Sigmoid colon (tissue), 7 donors: ENCODE measurements at places on chromosomes 5 and 9. TPM values are rescaled to one million over a fixed set of nuclear protein-coding genes. Genes with fewer than 3 reads are reported as not detected.

- no peaks in the 10 kb centered on the region for H3K27me3 ChIP-seq
- no peaks in the 10 kb centered on the region for H3K36me3 ChIP-seq
- H3K27ac ChIP-seq: no peak overlapping the region
Observed at GRCh38 chr5:1770443-1770802, 29.2 kb downstream of the MRPL36 start.

DNA sequence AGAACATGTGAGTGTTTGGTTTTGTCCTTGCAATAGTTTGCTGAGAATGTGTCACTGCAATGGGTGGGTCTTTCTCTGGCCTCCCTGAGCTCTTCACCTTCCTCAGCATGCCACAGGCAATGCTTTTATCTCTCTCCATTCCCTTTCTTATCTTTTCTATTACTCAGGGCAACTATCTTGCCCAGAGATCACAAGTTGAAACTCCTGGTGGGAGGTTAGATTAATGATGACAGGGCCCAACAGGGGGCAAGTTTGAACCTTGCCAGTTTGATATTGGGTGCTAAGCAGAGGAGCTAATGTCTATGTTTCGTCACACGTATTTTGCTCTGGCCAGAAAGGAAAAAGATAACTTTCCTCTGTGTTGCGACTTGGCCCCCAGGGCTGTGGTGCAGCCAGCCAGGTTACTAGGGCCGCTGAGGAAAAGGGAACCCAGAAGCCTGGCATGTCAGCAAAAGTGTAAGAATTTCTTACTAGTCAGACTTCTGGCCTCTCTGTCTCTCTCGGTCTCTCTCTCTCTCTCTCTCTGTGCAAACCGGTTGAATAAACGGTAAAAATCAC, 299.3 kb upstream of the POU5F2 start:
- no peaks in the 10 kb centered on the region for H3K4me1 ChIP-seq
- no peak overlapping the region for H3K4me3 ChIP-seq
- DNase-seq: no peak
- no peak overlapping the region for H3K27ac ChIP-seq
- H3K36me3 ChIP-seq: no peaks in the 10 kb centered on the region
- no peaks in the 10 kb centered on the region for H3K27me3 ChIP-seq

- H3K27me3 ChIP-seq: no peaks in the 10 kb centered on the region
- no peaks in the 10 kb centered on the region for H3K36me3 ChIP-seq
Observed at GRCh38 chr5:89302102-89302891, 419.3 kb upstream of the MEF2C start.

GRCh38 chr5:91910247-91910646, 527.1 kb upstream of the ARRDC3 start:
- H3K27ac ChIP-seq: no peak overlapping the region
- no peak overlapping the region for H3K4me3 ChIP-seq
- no peaks in the 10 kb centered on the region for H3K4me1 ChIP-seq
- no peaks in the 10 kb centered on the region for H3K27me3 ChIP-seq
- no peaks in the 10 kb centered on the region for H3K36me3 ChIP-seq

- no peak overlapping the region for H3K4me3 ChIP-seq
- H3K27ac ChIP-seq: no peak overlapping the region
- no peaks in the 10 kb centered on the region for H3K4me1 ChIP-seq
- DNase-seq: no peak
- no peaks in the 10 kb centered on the region for H3K36me3 ChIP-seq
Observed at GRCh38 chr9:78539904-78540303, 243.0 kb downstream of the PSAT1 start.

DNA sequence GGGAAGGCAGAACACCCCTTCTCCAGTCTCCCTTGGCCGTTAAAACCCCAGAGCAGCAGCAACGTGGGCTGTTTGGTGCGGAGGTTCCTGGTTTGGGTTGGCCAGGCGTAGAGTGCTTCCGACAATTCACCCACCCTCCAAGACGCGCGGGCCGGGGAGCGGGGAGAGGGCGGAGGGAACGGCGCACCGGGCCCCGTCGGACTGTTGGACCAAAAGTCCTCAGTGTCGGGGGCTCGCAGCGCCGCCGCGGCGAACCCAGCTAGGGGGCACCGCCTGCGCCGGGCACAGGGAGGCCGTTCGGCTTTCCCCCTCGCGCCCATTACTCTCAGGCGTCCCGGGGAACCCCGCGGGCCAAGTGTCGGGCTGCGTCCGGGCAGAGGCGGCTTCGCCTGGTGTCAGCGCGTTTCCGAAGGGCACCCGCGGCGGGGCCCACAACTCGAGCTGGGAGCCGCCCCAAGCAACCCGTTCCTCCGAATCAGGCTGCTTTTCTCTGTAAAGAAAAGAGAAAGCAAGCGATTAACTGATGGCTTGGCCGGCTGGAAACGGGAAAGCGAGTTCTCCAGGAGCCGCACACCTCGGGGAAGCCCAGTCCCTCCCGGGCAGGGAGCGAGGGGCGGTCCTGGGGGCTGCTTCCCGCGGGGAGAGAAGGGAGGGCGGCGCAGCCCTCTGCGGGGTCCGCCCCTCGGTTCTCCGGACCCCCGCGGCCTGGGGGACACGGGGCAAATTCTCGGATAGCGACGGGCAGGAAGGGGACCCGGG, 145.5 kb downstream of the ERCC6L2 start:
- H3K36me3 ChIP-seq: no peaks in the 10 kb centered on the region
- H3K27ac ChIP-seq: peak overlapping the region; percentile 79
- DNase-seq: no peak

- DNase-seq: no peak
- no peak overlapping the region for H3K27ac ChIP-seq
- no peak overlapping the region for H3K4me3 ChIP-seq
- H3K36me3 ChIP-seq: no peaks in the 10 kb centered on the region
- H3K4me1 ChIP-seq: no peaks in the 10 kb centered on the region
Observed at GRCh38 chr9:121962421-121962820, 130.7 kb downstream of the TTLL11 start.

DNA sequence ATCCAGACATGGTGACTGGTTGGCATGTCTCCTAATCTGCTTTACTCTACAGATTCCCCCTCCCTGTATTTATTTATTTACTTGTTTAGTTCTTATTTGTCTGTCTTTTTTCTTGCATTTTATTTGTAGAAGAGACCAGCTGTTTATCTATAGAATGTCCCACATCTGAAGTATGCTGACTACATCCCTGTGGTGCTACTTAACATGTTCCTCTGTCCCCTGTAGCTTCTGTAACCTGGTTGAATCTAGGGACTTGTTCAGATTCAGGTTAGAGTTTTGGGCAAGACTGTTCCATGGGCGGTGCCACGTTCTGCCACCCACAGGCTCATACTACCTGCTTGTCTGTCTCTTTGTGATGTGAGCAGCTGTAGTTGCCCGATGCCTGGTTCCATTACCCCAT, 23.5 kb downstream of the DUSP1 start:
- no peaks in the 10 kb centered on the region for H3K4me1 ChIP-seq
- peak overlapping the region; percentile 80 for H3K27ac ChIP-seq
- H3K36me3 ChIP-seq: no peaks in the 10 kb centered on the region
- DNase-seq: peak; percentile 24

DNA sequence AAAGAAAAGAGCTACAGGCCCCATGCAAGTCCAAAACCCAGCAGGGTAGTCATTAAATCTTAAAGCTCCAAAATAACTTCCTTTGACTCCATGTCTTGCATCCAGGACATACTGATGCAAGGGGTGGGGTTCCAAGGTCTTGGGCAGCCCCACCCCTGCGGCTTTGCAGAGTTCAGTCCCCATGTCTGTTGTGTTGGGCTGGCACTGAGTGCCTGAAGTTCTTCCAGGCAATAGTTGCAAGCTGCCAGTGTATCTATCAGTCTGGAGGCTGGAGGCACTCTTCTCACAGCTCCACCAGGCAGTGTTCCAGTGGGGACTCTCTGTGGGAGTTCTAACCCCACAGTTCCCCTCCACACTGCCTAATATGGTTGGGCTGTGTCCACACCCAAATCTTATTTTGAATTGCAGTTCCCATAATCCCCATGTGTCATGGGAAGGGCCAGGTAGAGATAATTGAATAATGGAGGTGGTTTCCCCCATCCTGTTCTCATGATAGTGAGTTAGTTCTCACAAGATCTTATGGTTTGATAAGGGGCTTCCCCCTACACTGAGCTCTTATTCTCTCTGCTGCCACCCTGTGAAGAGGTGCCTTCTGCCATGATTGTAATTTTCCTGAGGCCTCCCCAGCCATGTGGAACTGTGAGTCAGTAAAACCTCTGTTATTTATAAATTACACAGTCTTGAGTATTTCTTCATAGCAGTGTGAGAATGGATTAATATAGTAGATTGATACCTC, 237.5 kb upstream of the ADRA1B start:
- no peak overlapping the region for H3K4me3 ChIP-seq
- H3K4me1 ChIP-seq: no peaks in the 10 kb centered on the region

GRCh38 chr9:105067895-105068580, 140.1 kb upstream of the ABCA1 start:
- no peaks in the 10 kb centered on the region for H3K27me3 ChIP-seq
- no peaks in the 10 kb centered on the region for H3K36me3 ChIP-seq
- DNase-seq: no peak
- no peak overlapping the region for H3K4me3 ChIP-seq
- H3K4me1 ChIP-seq: peaks cover 25% of the 10 kb centered on the region

DNA sequence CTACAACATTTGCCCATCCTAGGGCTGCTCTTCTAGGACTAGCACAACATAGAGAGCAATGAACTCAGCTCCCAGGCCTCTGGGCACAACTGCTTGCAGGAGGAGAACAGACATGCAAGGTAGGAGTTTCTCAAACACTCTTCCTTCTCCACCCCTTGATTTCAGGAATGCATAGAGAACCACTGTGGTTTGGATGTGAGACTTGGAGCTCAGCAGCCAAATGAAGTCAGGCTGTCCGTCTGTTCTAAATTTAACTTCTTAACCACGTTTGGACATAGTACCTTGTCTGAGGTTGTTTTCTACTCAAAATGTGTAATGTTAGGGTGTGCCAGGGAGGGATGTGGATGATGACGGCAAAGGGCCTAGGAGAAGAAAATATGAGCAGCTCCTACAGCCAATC, 515.1 kb upstream of the TNC start:
- H3K27ac ChIP-seq: no peak overlapping the region
- DNase-seq: no peak
- no peak overlapping the region for H3K4me3 ChIP-seq
- H3K27me3 ChIP-seq: no peaks in the 10 kb centered on the region
- H3K4me1 ChIP-seq: peaks cover 4% of the 10 kb centered on the region

GRCh38 chr9:107833295-107833694, 343.7 kb upstream of the KLF4 start:
- H3K4me1 ChIP-seq: no peaks in the 10 kb centered on the region
- H3K36me3 ChIP-seq: no peaks in the 10 kb centered on the region
- no peak overlapping the region for H3K4me3 ChIP-seq
- no peaks in the 10 kb centered on the region for H3K27me3 ChIP-seq
- no peak overlapping the region for H3K27ac ChIP-seq

DNA sequence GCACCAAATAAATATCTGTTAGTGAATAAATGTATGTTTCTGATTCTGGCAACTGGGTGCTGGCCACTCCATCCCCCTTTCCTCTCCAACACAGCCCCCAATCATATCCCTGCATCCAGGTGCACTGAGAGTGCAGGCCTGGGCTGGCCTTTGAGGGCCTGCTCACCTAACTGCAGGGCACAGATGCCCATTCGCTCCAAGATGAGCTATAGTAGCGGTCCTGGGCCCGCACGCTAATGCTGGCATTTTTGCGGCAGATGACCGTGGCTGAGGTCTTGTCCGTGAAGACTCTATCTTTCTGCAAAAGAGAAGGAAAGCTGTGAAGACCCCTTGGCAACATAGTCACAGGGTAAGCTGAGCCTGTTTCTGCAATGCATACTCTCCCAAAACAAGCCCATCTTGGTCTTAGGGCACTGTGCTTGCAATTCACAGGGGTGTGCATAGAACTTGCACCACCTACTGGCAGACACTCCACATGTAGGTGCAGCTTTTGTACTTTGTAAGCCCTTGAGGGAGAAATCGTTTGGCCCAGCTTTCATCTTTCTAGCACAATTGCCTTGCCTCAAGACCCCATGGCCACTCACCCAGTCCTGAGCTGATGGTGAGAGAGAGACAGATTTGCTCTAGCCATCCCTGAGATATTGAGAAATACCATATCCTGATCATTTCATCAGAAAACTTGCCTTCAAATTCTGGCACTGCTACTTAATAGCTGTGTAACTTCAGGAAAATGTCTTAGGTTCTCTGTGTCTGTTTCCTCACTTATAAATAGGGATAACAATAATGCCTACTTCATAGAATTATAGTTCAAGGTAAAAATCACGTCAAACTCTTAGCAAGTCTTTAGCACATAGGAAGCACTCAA, 13.5 kb downstream of the IL12B start:
- DNase-seq: no peak
- no peaks in the 10 kb centered on the region for H3K27me3 ChIP-seq
- no peak overlapping the region for H3K27ac ChIP-seq
- H3K4me3 ChIP-seq: no peak overlapping the region
- H3K4me1 ChIP-seq: no peaks in the 10 kb centered on the region

- peaks cover 5% of the 10 kb centered on the region for H3K27me3 ChIP-seq
- no peak overlapping the region for H3K27ac ChIP-seq
- H3K36me3 ChIP-seq: no peaks in the 10 kb centered on the region
- no peak for DNase-seq
Observed at GRCh38 chr5:174446446-174446845, 277.9 kb upstream of the MSX2 start.

DNA sequence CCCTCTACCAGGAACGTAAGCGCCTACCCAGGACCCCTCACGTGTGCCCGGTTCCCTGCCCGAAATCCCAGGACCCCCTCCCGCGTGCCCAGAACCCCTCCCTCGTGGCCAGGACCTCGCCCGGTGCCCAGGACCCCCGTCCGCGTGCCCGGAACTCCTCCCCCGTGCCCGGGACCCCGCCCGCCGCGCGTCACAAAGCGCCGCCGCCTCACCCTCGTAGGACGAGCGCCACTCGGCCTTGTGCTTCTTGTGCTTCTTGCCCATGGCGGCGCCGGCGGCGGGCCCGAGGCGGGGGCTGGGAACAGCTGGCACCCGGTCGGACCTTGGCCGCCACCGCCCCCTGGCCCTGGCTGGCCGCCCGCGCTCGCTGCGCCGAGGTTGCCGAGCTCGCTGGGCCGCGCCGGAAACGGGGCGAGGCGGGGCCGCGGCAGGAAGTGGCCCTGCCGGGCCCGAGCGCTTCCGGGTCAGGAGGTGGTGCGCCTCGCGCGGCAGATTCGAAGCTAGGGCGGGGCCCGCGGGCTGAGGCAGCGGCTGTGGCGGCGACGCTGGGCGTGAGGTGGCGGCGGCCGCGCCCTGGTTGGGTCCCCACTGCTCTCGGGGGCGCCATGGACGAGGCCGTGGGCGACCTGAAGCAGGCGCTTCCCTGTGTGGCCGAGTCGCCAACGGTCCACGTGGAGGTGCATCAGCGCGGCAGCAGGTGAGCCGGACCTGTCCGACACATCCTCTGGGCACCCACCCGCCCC, at the start of the genes BRD9 and TRIP13:
Gene BRD9, minus strand, starts transcription at position 408 of the 743 bp plus-strand sequence. Its CDS starts 144 bp downstream, at position 264.
Gene TRIP13, plus strand, starts transcription at position 491 of the 743 bp plus-strand sequence. Its CDS starts 115 bp downstream, at position 606.
- no peaks in the 10 kb centered on the region for H3K27me3 ChIP-seq
- peaks cover 25% of the 10 kb centered on the region for H3K36me3 ChIP-seq
- peak within 1 kb of the TSS; percentile 85 for H3K4me3 ChIP-seq
- H3K4me1 ChIP-seq: peaks cover 26% of the 10 kb centered on the region

- H3K27me3 ChIP-seq: no peaks in the 10 kb centered on the region
- no peak overlapping the region for H3K27ac ChIP-seq
- no peaks in the 10 kb centered on the region for H3K4me1 ChIP-seq
- H3K36me3 ChIP-seq: no peaks in the 10 kb centered on the region
Observed at GRCh38 chr5:171676286-171676944, 109.2 kb upstream of the SMIM23 start.

Gene DOK3
- total RNA-seq: 8.0 TPM

Gene MEGF10
- total RNA-seq: 3.3 TPM

Gene SARDH
- 1.8 TPM for total RNA-seq

Gene BAAT
- not detected for total RNA-seq

Gene SLCO4C1
- not detected for total RNA-seq

Gene GRM6
- total RNA-seq: not detected

Gene TSPAN17
- total RNA-seq: 9.1 TPM

Gene FOXD4L4
- not detected for total RNA-seq

Gene LCN10
- total RNA-seq: 1.5 TPM

Gene TCF7
- total RNA-seq: 0.68 TPM

Gene PPIP5K2
- total RNA-seq: 34.1 TPM

Gene NEURL1B
- total RNA-seq: 42.8 TPM

Gene GKAP1
- 21.3 TPM for total RNA-seq

Gene FAM78A
- total RNA-seq: 1.2 TPM
